Germinal center (tissue), 1 donor: ENCODE measurements at places on chromosomes 13 and 19.
A peak's percentile ranks its signal among the peaks of the same experiment; 100 is the strongest.

- no peak for DNase-seq
These were observed 588.5 kb downstream of the GPC5 start for GRCh38 chr13:91986761-91987483.

- DNase-seq, result no peak
These were observed 39.0 kb downstream of the SERTM1 start for GRCh38 chr13:36712770-36713169.

GRCh38 chr13:73988461-73988860, 145.7 kb downstream of the KLF12 start:
- no peak for DNase-seq

DNA sequence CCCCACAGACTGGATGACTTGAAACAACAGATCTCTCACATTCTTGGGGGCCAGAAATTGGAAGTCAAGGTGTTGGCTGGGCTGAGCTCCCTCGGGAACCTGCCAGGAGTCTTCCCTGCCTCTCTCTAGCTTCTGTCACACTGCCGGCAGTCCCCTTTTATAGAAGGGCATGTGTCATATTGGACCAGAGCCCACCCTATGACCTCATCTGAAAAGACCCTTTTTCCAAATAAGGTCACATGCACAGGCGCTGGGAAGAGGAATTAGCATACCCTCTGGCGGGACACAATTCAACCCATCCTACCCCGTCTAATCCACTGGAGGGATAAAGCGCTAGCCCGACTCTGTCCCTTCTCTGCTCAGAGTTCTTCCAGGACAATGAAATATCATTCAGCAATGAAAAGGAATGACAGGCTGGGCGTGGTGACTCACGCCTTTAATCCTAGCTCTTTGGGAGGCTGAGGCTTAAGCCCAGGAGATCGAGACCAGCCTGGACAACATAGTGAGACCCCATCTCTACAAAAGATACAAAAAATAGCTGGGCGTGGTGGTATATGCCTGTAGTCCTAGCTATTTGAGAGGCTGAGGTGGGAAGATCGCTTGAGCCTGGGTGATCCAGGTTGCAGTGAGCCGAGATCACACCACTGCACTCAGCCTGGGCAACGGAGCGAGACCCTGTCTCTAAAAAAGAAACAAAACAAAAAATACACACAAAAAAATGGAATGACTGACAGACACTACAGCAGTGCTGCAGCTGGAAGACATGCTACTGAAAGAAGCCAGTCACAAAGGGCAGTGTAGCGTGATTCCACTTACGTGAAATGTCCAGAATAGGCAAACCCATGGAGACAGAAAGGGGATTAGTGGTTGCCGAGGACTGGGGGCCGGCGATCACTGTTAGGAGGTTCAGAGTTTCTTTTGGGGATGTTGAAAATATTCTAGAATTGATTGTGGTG, 28.5 kb downstream of the MEIS3 start:
- DNase-seq, result no peak

DNA sequence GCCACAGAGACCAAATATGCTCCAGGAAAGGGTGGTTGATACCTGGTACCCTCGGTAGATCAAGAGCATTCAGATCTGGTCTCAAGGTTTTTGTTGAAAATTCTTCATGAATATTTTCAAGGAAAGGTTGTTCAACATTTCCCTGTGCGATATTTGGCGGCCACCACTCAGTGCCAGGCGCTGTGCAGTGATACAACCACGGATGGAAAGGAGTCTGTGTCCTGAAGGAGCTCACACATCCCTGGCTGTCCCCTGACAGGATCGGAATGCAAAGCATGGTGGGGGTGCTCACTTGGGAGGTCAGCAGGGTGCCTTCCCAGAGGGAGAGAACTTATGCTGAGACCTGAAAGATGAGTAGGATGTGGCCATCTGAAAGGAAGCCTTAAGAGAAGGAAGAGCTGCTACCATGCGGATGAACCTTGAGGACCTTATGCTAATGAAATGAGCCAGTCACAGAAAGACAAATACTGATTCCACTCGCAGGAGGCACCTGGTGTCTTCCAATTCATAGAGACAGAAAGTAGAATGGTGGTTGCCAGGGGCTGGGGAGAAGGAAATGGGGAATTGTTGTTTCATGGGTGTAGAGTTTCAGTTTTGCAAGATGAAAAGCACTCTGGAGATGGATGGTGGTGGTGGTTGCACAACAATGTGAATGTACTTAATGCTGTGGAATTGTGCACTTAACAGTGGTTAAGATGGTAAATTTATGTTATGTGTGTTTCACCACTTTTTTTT, 41.6 kb downstream of the HSPH1 start:
- DNase-seq, result no peak

DNA sequence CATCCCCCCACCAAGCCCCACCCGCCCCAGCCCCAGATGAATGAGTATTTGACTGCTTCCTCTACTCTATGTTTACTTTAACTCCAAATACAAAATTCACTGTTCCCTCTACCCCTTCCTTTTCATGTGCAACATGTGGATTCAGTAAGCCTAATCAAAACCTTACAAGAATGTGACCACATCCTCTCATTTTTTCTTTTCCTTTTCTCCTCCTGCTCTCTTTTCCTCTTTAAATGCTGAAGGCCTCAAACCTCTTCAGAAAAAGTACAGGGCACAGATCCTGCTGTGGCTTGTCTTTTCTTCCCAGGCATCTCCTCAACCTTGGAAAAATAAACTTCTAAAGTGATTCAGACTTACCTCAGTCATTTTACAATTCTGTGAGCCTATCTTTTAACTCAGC, 119.0 kb downstream of the MYCBP2 start:
- no peak for DNase-seq

- DNase-seq, result no peak
These were observed 38.1 kb downstream of the TMEM255B start for GRCh38 chr13:113796964-113797676.

DNA sequence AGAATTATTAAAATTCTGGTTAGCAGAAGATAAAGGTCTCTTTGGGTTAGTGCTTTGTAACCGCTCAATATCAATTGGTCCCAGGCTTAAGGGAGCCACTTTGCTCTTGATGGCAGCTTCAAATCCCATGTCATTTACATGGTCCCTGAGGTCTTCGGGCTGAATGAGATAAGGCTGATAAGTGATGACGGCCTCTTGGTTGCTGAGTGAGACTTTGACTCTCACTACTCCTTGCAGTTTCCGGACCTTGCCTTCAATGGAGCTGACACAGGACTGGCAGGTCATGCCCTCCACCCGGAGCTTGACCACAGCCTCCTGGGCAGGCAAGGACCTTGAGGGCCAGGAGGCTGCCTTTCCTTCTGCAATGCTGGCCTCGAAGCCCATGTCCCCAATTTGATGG, 36.8 kb downstream of the ATP7B start:
- no peak for DNase-seq

DNA sequence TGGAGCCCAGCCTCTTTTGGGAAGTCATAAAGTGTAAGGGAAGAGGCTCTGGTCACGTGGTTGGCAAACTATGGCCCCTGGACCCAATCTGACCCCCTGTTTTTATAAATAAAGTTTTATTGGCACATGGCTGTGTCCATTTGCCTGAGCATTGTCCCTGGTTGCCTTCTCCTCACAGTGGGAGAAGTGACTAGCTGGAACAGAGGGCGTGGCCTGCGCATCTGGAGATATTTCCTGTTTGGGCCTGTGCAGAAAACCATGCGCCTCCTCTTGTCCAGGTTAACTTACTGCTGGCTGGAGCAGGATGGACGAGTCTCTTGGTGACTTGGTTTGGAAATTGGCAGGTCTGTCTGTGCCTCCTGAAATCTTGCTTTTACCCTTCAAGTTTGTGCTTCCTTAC, 48.3 kb downstream of the KDM4B start:
- no peak for DNase-seq

DNA sequence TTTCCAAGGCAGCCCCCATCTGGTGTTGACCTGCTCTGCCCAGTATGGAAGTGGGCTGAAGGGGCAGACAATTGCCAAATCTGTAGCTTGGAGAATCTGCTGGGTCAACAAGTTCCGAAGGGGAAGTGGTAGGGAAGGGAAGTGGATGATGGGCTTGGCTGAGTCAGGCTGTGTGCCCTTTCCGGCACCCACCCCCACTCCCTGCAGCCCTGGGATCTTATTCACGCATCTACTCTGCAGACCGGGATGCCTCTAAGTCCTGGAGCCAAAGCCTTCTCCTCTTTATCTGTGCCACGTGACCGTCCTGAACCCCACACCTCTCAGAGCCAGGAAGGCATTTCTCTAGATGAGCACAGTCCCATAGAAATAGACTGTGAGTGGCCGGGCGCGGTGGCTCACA, 7.5 kb upstream of the C5AR2 start:
- DNase-seq, result no peak

- DNase-seq, result no peak
These were observed 409.8 kb upstream of the KLHL1 start for GRCh38 chr13:70518081-70518480.

GRCh38 chr19:16899566-16900075, 10.8 kb downstream of the F2RL3 start:
- DNase-seq, result peak; percentile 66

- no peak for DNase-seq
These were observed 10.2 kb downstream of the DOT1L start for GRCh38 chr19:2173767-2174577.

GRCh38 chr13:101085551-101085950, 330.8 kb downstream of the NALCN start:
- no peak for DNase-seq

- no peak for DNase-seq
These were observed 17.5 kb downstream of the CUL4A start for GRCh38 chr13:113226873-113227450.

DNA sequence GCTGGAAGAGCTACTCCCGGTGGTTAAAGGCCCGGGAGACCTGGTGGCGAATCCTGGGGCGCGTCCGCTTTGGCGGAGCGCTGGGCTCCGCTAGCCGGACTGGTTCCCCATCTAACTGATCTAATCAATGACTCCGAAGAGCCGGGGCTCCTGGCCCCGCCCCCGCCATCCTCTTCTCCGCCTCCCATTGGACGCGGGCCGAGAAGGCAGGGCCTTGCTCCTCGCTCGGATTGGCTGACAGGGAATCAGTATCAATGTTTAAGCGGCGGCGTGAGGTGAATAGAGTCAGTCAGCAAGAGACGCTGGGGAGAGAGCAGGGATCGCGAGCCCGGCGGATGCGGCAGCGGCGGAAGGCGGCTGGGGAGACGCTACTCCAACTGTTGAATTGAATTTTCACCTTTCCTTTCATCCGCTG, 1.7 kb upstream of the PCDH17 start:
- DNase-seq, result no peak

GRCh38 chr13:45809801-45810394, 41.7 kb downstream of the SIAH3 start:
- DNase-seq, result no peak

GRCh38 chr19:35992907-35993765, 1.9 kb upstream of the SDHAF1 start:
- no peak for DNase-seq

GRCh38 chr13:51494156-51494555, 41.3 kb upstream of the INTS6 start:
- DNase-seq, result no peak

DNA sequence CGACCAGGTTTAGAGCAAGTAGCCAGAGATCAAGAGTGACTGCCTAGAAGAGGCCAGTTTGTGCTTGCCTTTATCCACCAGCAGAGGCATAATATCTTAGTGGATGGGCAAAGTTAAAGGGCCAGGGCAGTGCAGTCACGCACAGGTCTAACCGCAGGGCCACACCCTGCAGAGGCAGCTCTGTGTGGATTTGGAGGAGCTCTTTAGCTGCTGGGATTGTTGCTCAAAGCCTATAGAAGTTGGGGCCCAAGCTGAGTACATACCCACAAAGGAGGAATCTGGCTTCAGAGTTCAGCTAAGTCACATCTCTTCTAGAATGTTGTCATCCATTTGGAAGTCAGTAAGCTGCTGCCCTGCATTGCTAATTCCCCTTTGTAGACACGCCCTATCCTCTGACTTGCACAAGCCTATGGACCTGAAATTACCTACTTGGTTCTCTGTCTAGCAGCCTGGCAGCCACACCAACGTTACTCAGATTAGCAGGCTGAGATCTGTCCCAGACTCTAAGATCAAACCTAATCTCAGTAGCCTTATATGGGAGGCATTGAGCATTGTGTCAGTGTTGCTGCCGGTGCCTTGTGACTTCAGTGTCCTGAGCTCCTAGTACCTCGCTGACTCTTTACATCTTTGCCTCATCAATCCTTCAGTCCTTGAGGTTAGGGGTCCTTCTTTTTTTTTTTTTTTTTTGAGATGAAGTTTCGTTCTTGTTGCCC, 102.9 kb upstream of the STARD13 start:
- DNase-seq, result no peak

- DNase-seq, result no peak
These were observed 218.8 kb downstream of the NBEA start for GRCh38 chr13:35160896-35161295.

DNA sequence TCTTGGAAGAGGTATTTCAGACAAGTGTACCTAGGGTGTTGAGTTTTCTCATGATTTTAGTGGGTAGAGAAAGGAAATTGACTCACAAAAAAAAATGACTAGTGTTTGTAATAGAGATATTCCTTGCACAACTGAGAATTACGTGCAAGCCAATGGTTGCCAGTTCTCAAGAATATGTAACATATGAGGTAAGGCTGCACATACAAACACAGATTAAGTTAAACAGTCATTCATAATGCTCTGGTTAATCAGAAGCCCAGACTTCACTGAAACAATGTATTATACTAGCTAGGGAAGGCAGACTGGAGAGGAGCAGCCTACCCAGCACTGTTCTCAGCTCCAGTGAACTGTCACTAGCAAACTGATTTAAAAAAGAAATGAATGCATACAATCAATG, 418.3 kb downstream of the DIAPH3 start:
- DNase-seq, result no peak

DNA sequence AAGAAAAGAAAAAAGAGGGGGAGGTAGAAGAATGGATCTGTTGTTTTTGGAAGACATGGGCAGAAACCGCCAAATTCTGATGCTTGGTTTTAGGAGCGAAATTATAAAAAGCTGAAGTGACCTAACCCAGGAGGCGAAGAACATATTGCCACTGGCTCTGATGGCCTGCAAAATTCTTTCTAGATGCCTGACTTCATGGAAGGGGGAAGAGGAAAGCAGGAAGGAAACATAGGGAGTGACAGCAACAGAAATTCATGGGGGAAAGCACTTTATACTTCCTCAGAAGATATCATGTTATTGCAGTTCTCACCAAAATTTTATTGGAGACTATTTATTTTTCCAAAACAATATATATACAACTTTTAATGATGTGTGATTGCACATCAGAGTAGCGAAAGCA, 213.5 kb downstream of the DLEU7 start:
- DNase-seq, result no peak
